ENCODE measurements at places on chromosomes 5 and 9. TPM values are rescaled to one million over a fixed set of nuclear protein-coding genes. Genes with fewer than 3 reads are reported as not detected.

GRCh38 chr5:135615581-135616260, 36.9 kb upstream of the CXCL14 start:
- no peak for DNase-seq

- DNase-seq = no peak
Observed at GRCh38 chr9:99588299-99588698, 233.4 kb upstream of the NR4A3 start.

GRCh38 chr5:32360906-32361305, 48.2 kb upstream of the MTMR12 start:
- DNase-seq = no peak

THBS4 gene
- total RNA-seq = 12.3 TPM

SLC1A1 gene
- 1.3 TPM for total RNA-seq

SH3TC2 gene
- 4.4 TPM for total RNA-seq
